ENCODE measurements at places on chromosomes 7 and 10.

- DNase-seq, result no peak
Observed at GRCh38 chr7:125561006-125561405, 631.4 kb upstream of the POT1 start.

DNA sequence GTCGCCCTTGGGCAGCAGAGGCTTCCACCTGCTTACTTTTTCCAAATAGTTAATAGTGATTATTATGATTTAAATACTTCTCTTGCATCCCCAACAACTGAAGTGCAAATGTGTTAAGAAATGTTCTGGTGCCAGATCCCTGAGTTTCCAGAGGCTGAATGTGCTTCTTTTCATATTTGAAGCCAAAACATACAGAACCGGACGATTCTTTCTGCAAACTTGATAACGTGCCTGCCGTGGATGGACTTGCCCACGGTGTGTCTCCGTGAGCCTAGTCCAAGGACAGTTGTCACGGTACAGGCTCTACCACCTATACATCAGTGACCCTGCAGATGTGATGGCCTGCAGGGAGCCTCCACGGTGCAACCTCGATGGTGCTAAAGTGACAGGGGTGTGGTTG is 198.6 kb upstream of the LYZL2 start:
- DNase-seq, result no peak

DNA sequence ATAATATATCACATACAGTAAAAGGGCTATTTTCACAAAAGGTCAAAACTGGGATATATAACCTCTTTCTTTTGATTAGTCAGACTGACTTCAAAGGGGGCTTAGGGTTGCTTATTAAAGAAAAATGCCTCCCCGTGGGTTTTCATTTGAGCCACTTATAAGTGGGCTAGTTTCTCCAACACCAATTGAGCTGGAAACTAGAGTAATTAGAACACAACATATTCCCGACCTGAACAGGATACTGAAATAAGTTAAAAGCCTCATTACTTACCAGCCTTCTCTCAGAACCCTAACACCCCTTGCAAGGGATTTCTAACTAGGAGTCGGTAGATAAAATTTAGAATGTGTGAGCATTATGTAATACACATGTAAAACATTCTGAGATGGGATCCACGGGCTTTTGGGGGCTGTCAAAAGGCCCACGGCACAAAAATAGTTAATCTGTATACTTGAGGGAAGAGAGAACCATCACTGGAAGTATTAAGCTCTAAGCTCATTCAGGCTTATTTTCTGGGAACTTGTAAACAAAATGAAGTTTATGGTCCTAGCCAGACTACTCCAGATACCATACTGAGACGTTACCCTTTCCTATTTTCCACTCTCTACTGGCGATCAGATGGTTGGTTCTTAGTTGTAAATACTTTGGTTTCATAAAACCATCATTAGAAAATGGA is 29.3 kb upstream of the KMT2E start:
- no peak for DNase-seq

GRCh38 chr7:129792721-129793120 is 160.0 kb downstream of the UBE2H start:
- no peak for DNase-seq

DNA sequence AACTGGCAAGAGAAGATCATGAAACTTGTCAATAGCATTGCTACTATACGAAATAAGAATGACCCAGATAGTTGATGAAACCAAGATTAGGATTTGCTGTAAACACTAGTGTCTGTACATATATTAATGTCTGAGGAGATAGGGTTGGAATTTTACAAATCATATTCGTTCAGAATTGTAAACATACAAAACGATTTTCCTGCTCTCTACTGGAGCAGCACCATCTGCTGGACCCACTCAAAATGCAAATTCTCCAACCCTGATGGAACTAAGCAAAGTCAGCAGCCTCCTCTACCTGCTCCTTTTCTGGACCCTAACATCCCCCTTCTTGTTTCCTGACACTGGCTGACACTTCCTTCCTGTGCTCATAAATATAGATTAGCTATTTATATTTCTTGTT is 29.4 kb upstream of the SGMS1 start:
- DNase-seq, result peak; percentile 37

GRCh38 chr7:66837007-66837406 is 84.0 kb upstream of the TMEM248 start:
- DNase-seq, result no peak

- no peak for DNase-seq
Observed at GRCh38 chr10:20466731-20467130, 430.4 kb downstream of the NEBL start.

DNA sequence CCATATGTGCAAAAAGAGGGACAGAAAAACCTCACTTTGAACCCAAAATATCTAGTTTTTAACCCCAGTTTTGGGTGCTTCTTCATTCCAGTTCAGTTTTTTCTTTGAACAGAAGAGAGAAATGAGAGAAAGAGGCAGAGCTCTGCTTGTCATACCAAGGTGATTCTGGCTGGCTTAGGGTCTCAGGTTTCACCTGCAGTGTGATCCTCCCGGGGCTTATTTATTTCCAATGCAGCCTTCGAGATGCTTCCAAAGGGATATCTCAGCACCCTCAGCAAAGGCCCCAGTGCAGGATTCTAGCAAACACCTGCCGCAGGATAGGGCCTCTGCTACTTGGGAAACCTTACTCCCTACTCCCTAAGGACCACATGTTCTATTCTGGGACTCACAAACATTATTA is 131.3 kb downstream of the WDR11 start:
- no peak for DNase-seq

- DNase-seq, result no peak
Observed at GRCh38 chr7:5758286-5758685, 23.2 kb downstream of the RNF216 start.

DNA sequence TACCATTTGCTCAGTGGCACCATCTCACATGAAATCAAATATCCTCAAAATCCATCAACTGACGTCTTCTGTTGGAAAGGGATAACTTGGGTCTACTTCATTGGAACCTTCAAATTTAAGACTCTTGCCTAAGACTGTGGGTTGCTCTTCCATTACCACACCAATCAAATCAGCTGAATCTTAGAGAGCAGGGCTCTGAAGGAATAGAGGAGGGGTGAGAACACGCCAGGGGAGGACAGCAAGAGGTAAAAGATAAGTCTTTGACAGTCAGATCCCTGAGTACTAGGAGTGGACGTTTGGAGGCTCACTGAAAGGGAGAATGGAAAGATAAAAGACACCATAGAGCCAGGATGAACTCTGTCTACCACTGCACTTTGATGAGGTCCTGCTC is 107.5 kb downstream of the CCDC71L start:
- DNase-seq, result no peak

GRCh38 chr10:71314694-71315225 is 4.3 kb upstream of the SLC29A3 start:
- DNase-seq, result no peak

DNA sequence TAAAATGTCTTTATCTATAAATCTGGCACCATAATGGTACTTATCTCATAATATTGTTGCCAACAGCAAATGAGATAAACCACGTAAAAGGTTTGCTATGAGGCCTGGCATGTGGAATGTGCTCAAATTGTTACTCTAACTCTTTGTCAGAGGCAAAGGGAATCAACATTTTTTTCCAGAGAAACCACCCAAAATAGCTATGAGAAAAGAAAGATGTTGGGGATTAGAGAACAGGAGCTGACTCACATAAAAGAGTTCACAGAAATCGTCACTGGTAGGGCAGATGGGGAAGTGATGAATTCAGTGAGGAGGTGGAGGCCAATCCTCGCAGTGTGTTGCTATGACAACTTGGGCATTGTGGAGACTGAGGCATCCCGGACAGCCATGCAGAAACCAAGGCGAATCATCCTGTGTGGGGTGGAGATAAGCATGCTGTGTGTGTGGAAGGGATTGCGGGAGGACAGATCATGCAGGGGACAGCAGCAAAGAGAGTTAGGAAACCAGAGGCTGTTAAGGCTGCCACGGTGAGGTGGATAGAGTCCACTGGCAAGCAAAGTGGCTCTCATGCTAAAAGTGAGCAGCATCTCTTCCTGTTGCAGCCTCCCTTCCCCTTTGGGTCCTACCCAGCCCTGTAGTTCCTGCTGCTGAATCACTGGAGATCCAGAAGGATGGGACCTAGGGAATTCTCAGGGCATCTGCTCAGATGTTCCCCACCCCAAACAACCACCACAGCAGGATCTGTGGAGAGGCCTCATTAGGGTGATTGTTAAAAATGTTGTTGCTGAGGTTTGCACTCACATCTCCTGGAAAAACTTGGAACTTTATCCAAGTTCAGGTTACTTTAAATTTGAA is 103.9 kb downstream of the CUBN start:
- no peak for DNase-seq

- no peak for DNase-seq
Observed at GRCh38 chr10:122475591-122476332, 14.4 kb downstream of the HTRA1 start.

- no peak for DNase-seq
Observed at GRCh38 chr10:104332243-104333031, 5.8 kb downstream of the ITPRIP start.

- no peak for DNase-seq
Observed at GRCh38 chr7:47419471-47419870, 162.4 kb downstream of the TNS3 start.

GRCh38 chr10:34224639-34225038 is 590.5 kb downstream of the PARD3 start:
- no peak for DNase-seq

DNA sequence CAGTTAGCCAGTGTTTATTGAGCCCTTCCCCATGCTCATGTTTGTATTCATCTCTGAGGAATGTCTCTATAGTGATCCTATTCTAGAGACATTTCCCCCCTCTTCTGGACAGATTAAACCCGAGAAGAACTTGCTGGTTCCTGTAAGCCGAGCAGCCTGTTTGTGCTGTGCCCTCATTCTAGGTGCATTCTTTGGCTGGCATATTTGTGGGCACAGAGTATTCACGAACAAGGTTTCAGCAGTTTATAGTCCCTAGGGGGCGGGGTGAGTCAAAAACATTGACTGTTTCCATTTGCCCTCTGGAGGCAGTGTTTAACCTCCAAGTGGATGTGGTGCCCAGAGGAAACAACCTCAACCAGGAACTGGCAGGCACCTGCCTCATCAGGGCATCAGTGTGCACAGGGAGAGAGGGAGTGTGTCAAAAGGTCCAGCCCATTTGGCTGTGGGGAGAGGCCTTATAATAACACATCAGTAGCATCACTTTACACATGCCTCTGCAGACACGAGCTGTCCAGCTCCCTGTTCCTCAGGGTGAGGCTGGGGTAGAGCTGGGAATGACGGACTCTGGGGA is 273.3 kb upstream of the LRGUK start:
- no peak for DNase-seq

GRCh38 chr7:41133690-41134299 is 569.1 kb downstream of the INHBA start:
- DNase-seq, result no peak

DNA sequence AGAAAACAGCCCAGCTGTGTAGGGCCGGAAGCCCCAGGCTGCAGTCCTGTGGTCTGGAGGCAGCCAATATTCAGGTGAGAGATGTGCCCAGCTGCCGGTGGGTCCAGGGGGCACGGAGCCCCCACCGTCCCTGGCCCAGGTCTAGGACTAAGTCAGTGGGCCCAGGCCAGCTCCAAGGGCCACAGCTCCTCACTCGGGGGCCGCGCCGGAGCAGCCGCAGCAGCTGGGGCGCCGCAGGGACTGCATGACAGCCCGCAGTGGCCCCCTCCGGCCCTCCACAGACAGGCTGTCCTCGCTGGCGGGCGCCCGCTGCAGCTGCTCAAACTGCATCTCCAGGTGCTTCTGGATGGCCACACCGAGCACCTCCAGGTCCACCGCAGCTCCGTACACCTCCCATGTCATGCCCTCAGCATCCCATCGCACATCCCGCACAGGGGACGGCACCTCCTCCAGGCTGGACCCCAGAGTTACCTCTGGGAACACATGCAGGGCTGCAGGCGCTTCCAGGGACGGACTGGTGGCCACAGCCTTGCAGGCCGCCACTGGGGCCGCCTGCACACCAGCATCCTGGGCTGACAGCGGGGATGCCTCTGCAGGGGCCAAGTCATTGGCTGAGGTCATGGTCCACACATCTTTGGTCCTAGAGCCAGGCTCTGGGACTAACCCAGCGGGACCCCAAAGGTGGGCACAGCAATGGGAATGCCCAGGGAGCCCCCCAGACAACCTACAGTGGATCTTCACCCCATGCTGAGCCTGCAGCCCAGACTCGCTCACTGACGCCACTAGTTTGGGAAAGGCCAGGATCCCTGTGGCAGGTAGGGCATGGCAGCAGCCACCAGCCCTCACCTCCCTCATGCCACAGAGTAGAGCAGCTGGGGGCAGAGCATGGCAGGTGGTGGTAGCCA is 7.0 kb downstream of the GPRIN2 start:
- no peak for DNase-seq

- DNase-seq, result no peak
Observed at GRCh38 chr7:133688483-133689239, 435.8 kb downstream of the EXOC4 start.

- DNase-seq, result no peak
Observed at GRCh38 chr7:45190406-45191165, 33.0 kb downstream of the RAMP3 start.

DNA sequence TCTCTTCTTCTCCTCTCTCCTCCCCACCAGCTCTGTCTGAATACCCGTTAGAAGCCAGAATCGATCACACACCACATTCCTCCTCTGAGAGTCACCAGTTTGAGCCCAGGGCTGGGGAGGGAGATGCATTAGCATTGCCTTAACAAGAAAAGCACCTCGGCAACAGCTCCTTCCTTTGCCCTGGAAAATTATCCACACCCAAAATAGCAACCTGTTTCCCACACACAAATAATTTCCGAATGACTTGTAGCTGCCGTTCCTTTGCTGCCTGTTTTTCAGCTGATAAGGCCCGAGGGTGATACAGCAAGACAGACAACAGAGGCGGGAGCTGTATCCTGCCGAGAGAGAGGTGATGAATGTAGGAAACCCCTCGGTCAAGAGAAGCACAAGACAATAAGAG is 91.3 kb downstream of the CPXM2 start:
- DNase-seq, result no peak

DNA sequence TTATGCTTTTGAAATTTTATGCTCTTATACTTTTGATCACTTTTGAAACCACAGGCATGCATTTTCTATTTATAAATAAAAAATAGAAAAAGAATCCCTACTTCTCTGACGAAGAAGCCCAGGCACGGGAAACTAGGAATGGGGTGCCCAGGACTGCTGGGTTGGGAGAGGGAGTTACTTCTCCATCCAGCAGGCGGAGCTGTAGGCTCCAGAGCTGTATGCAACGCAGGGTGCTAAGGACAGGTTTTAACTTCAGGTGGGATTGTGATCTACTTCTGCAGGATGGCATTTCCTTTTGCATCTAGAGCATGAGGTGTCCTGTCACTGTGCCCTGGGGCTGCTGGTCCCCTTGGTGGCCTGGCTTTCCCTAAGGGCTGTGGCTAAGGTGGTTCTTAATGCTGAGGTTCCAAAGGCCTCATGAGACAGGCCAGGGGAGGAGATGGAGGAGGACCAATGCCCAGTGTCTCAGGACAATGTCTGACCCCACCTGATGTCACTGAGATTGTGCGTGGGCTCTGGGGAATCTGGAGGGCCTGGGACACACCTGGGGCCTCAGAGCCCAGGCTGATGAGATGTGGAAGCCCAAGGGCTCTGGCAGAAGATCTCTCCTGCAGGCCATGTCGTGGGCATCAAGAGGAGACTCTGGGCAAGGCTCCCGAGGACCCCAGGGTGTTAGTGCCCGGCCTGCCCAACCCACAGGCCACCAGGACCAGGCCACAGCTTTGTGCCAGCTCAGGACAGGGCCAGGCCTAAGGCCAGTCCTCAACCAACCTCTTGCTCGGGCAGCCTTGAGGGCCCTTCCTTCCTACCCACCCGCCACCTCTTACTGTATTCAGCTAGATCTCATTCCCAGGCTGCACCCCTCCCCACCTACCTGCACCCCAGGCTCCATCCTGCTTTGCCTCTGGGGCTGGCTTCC is 507 bp downstream of the CCDC201 start:
- DNase-seq, result no peak
